ENCODE measurements at places on chromosomes 5 and 9.

- DNase-seq = no peak
Measured at GRCh38 chr9:110073356-110073905, 134.5 kb downstream of the C9orf152 start.

GRCh38 chr9:71620746-71621145 is 147.6 kb downstream of the CEMIP2 start:
- DNase-seq = no peak

GRCh38 chr9:3826178-3826577 is 300.4 kb upstream of the RFX3 start:
- no peak for DNase-seq

- DNase-seq = no peak
Measured at GRCh38 chr9:135674977-135675376, 11.9 kb downstream of the LCN9 start.

GRCh38 chr9:129070696-129071525 is 10.0 kb upstream of the DOLPP1 start:
- no peak for DNase-seq

DNA sequence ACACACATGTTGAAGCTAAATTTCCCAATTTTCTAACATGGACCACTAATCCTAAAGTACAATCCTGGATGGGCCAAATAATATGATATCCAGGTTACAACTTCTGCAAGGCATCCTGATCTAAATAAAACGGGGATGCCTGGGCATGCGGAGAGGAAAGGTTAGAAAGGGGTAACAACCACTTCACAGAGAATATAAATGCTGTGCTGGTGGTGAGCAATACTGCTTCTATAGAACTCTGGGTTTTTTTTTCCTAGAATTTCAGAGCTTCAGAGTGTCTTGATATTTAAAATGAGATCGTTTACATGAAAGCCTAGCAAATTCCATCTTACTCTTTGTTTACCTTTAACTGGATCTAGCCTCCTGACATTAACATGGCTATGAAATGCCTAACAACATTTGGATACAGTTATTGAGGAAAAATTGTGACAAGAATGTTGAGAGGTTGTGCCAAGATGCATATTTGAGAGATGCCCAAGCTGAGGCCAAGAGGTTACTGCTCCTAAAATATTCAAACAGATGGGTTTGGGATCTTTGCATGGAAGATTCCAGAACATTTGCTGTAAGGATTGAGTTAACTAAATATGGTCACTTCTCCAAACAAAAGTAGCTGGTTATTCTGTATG is 22.4 kb downstream of the TNFAIP8 start:
- DNase-seq = no peak

DNA sequence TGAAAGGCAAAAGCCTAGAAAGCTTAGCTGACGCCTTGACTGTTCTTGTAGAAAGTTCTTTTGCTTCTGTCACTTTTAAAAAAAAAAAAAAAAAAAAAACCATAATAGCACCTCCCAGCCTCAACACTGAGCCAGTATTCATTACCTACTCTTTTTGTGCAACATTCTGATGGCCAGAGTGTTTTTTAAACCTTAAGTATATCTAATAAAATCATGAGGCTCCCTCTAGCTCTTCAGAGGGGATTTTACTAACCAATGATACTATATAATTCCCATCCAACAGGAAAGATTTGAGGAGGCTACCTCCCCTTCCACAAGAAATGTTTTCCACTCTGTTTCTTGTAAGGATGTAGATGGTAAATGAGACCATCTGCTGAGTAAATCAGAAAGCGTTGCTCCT is 3.9 kb downstream of the BNC2 start:
- no peak for DNase-seq

- no peak for DNase-seq
Measured at GRCh38 chr9:121871431-121872025, 220.1 kb downstream of the DAB2IP start.

DNA sequence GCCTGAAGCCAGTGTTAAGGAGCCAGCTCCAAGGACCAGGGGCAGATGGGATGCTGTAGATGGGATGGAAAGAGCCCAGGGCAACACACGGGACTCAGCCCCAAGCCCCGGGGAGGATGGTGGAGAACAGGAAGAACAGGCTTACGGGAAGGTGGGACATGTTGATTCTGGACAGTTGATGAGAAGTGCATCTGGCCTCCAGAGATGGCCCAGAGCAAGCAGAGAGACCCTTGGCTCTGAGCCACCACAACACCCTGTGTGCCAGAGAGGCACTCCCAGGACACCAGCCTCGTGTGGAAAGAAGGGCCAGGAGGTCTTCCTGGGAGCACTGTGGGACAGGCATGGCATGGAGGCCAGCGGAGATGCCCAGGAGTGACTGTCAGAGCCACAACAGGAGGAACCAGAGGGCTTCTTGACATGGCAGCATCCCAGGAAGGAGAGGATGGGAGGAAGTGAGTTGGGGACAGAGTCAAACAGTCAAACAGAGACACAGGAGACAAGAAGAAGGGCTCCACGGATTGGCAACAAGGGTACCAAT is 156.3 kb upstream of the MVB12B start:
- DNase-seq = no peak

DNA sequence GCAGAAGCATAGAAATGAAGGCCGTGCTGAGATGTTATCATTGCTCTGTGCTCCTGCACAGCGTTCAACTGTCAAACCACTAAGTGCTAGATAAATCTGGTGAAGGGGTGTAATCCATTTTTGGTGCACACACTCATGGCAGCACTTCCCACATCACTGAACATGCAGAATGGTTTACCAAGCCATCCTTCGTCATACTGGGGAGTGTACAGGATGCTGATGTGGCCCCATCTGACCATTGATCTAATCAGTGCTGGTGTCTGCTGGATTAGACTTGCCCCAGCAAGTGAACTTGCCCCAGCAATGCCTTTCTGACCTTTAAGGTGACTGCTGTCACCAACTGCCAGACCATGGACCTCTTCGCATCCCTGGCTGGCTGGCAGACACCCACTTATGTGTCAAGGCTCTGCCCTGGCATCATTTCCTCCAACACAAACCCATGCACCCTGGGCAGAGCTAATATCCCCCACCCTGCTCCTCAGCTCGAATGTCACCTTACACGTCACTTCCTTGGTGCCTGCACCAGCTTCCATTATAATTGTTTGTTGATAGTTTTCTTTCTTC is 4.2 kb upstream of the SEMA4D start:
- peak; percentile 62 for DNase-seq

DNA sequence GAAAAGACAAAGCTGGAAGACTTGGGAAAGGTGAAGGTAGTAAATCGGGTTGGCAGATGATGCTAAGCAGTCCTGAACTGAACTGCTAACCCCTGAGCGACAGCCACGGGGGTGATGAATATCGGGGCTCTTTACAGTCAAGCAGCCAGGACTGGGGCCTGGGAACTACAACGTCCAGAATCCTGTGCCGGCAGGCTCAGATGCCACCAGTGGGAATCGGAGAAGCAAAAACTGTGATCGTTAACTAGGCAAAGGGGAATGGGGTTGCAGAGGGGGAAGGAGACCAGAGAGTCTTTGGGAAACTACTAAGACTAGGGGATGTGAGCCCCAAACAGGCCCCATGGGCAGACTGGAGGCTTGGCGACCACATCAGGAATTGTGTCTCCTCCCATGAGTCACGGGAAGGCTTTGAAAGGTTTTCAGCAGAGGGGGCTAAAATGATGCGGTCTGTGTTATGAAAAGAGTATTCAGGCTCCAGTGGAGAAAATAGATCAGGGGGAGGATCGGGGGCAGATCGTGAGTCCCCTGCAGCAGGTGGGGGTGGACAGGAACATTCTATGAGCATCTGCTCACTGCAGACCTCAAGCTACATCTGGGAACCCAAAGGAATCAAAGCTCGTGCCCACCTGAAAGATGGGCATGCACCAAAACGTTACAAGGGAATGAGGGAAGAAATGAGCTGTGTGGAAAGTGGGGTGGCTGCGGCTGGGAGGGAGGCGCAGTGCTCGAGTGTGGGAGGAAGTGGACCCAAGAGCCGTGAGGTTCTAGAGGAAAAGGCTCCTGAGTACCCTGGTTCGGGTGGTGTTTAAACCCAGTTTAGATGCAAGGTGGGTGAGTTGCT is 53.8 kb downstream of the HRH2 start:
- no peak for DNase-seq

GRCh38 chr5:170757182-170757601 is 26.3 kb upstream of the GABRP start:
- DNase-seq = no peak

DNA sequence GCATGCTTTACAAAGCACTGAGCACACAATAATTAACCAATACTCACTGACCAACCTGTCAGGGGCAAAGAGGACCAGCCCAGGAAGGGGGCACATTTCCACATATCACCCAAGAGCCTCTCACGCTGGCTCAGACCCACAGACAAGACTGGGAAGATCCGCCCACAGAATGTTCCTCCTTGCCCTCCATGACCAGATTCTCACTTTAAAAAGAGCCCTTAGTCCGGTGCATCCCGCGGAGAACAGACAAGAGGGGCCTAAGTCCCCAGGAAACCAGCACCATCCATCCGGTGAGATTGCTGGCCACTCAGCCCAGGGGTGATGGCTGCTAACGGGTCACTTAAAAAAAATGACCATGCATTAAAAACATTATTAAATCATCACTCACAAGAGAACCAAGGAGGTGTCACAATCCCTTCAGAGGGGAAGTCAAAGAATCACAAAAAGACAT is 32.9 kb downstream of the SEMA4D start:
- no peak for DNase-seq

GRCh38 chr9:2679011-2679410 is 38.3 kb upstream of the KCNV2 start:
- DNase-seq = no peak

Measured in stimulated activated CD8-positive, alpha-beta memory T cell treated with anti-CD3 and anti-CD28 coated beads, Interleukin-4, amount 100 ng/mL, for 48 hours (primary cell).